NCI-H69 (cell line): ENCODE measurements at places on chromosomes 12 and 14.

DNA sequence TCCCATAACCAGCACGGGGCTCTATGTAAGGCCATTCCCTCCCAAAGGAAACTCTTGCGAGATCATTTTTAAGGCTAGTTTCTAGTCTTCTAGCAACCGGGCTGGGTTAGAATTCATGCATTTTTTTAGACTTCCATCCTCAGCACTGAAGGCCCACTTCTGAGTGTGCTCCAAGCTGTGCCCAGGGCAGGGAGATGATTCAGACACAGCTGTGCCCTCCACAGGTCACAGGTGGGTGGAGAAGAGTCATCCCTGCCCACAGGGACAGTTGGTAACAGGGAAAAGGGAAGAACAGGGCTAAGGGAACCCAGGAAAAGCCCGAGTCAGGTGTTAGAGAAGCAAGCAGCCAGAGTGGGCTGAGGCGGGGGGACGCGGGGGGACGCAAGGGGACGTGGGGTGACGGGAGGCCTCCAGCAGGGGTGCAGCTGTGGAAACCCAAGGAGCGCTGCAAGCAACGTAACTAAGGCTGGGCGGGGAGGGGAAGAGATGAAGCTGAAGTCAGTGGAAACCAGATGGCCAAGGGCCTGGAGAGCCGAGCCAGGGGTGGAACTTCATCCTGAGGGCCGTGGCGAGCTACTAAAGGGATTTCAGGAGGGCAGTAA is 27.2 kb upstream of the PPP2R5C start:
- no peak for DNase-seq

GRCh38 chr14:40694023-40694422 is 912.7 kb upstream of the LRFN5 start:
- no peak for DNase-seq

- no peak for DNase-seq
These were observed 26.8 kb downstream of the FERMT2 start for GRCh38 chr14:52923902-52924575.

GRCh38 chr14:69614592-69614991 is 3.2 kb downstream of the SUSD6 start:
- DNase-seq: no peak

DNA sequence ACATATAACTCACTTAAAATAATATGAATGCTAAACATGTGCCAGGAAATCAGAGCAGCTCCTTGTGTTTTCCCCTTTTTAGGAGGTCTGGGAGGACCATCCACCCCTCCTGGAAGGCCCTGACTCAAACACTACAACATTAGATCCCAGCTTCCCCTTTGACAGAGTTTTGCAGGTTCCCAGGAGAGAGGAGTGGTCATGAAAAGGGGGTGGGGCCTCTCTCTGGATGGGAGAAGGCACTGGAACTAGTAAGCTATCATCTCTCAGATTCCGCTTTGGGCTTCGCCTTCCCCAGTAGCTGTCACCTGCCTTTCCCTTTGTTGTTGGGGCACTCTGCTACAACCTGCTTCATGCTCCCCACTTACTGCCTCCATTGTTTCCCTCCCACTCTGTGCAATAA is 149.2 kb downstream of the ZFP36L1 start:
- DNase-seq: no peak

- peak; percentile 54 for DNase-seq
These were observed 120.1 kb upstream of the MAX start for GRCh38 chr14:65222440-65222858.

DNA sequence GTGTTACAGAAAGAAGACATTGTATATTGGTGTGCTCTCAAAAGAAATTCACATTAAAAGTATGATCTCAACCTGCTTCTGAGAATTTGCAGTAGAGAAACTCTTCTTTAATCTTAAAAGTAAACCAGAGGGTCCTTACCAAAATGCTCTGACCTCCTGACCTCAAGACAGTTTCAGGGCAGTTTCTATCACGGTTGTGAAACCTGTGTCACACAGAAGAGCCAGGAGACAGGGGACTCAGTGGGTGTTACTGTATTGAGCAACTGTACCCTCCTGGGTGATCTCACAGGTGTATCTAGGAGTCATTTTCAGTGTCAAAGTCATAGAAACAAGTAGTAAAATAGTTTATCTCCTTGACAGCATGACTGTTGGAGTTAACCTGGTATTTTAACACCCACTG is 178.0 kb downstream of the GRIP1 start:
- DNase-seq: no peak

- no peak for DNase-seq
These were observed 214.9 kb downstream of the ZFP36L1 start for GRCh38 chr14:68577802-68578541.

DNA sequence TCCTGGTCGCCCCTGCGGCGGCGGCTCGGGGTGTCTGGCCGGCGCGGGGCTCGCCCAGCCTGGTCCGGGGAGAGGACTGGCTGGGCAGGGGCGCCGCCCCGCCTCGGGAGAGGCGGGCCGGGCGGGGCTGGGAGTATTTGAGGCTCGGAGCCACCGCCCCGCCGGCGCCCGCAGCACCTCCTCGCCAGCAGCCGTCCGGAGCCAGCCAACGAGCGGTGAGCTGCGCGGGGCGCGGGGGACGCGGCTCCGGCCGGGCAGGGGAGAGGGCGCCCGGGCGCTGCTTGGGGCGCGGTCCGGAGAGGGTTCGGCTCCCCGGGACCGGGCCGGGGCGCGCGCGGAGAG is at the start of gene LGALS3:
LGALS3 (plus strand) TSS at position 167 of the 342 bp plus-strand sequence. CDS start 8,122 bp downstream, outside the sequence.
- DNase-seq: peak; percentile 62

GRCh38 chr12:127810041-127810440 is 456.9 kb upstream of the TMEM132C start:
- no peak for DNase-seq

- DNase-seq: peak; percentile 74
These were observed 564 bp downstream of the ATXN3 start for GRCh38 chr14:92105893-92106142.

GRCh38 chr12:108126990-108127501 is 2.0 kb upstream of the WSCD2 start:
- DNase-seq: no peak

GRCh38 chr12:96743606-96744005 is 163.5 kb upstream of the NEDD1 start:
- DNase-seq: no peak

GRCh38 chr12:92300777-92301176 is 155.1 kb upstream of the BTG1 start:
- DNase-seq: no peak

- no peak for DNase-seq
These were observed 93.5 kb upstream of the CEP83 start for GRCh38 chr12:94553130-94553519.

- no peak for DNase-seq
These were observed 47.2 kb upstream of the PLEKHG3 start for GRCh38 chr14:64656986-64657385.

- DNase-seq: no peak
These were observed 8.0 kb downstream of the KMT2D start for GRCh38 chr12:49052451-49053208.

- DNase-seq: peak; percentile 98
These were observed at the start of gene KITLG for GRCh38 chr12:88580051-88580871. TSS of gene KITLG (minus strand) at chr12:88580471. CDS start at chr12:88580278, 193 bp downstream.

GRCh38 chr12:15966426-15966825 is 55.3 kb downstream of the DERA start:
- no peak for DNase-seq

DNA sequence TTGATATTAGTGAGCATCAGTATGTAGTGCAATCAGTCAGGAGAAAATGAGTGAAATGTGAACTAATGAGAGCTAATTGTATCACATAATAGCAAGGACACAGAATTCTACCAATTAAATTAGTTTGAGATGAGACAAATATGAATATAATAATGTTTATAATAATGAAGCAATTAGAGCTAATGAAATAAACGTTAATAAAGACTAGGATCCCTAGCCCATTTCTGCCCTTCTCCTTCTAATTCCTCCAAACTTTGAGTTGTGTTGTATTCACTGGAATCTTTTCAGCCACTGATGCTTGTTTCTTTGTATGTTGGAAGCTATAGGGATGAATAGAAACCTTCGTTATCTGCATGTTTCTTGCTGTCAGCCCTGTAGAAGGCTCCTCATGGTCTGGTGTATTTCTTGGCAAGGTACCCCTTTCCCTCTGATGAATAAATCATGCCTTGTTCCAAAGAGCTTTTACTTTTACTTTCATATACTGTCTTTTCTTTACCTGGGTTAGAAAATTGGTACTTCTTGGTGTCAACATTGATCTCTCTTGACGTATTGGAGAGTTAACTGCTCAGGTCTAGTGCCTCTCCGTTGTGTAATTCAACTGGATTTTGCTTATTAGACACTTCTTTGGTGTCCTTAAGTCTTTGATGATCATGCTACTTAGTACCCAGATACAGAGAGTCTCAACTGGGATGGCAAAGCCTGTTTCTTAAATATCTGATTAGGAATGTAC is 154.8 kb downstream of the PTCSC3 start:
- DNase-seq: peak; percentile 75

GRCh38 chr14:64971491-64971942 is 619 bp downstream of the RAB15 start:
- DNase-seq: peak; percentile 58

DNA sequence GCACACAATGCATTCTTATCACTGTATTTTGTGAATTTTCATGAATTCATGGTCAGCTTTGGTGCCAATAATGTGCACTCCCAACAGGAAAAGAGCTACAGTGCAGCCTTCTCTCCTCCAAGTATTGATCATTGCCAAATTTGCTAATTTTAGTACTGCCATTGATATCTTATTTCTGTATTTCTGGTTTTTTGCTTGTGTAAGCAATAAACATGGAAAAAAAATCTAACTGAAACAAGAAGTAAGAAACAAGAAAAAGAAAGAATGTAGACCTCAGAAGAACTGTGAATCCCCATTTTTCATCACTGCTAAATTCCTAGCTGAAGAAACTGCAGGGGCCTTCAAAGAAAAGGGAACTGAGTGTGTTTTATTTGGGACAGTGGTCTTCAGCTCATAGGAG is 161.2 kb downstream of the METTL25 start:
- DNase-seq: no peak

DNA sequence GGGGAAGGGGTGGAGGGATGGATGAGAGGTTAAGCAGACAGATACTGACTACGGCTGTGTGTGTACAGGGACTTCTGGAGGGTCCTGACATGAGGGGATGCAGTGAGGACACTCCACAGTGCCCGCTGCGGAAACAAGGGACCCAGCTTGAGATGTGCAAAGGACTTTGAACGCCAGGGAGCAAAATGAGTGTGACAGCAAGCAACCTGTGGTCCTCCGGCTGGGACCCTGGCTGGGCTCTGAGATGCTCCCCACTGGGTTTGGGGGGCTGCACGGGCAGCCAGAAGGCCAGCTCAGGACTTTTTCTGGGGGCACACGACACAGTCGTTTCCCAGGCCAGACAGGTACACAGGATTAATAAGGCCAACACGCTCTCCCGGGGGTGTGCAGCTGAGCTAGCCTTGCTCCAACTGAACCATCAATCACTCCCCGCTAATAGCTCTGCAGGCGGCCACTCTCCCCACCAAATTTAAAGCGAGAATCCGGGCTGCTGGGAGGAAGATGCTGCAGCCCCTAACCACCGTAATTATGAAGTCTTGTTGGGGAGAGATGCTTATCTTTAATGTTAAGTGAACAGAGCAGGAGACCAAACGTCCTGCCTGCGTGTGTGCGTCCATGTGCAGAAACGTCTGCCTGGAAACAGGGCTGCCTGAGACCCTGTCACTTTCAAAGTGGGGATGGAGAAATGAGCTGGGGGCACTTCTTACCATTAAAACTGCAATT is 51.6 kb upstream of the DLK1 start:
- DNase-seq: peak; percentile 88

- DNase-seq: peak; percentile 67
These were observed 108.8 kb downstream of the RBM19 start for GRCh38 chr12:113857371-113857770.

- no peak for DNase-seq
These were observed 27.2 kb downstream of the FBXO34 start for GRCh38 chr14:55298500-55298822.

GRCh38 chr12:22268973-22269372 is 65.5 kb downstream of the ST8SIA1 start:
- no peak for DNase-seq

GRCh38 chr12:109446869-109447268 is 30.2 kb downstream of the KCTD10 start:
- no peak for DNase-seq

DNA sequence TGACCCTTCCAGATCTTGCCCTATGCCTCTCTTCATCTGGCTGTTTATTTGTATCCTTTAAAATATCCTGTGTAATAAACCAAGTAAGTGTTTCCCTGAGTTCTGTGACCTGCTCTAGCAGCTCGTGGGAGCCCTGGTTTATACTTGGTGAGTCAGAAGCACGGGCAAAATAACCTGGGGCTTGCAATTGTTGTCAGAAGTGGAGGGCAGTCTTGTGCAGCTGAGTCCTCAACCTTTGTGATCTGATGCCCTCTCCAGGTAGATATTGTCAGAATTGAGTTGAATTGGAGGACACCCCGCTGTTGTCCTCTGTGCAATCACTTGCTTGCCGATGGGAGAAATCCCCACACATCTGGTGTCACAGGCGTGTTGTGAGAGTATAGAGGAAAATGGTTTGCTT is 62.5 kb upstream of the PRICKLE1 start:
- peak; percentile 22 for DNase-seq

GRCh38 chr12:11633968-11634367 is 15.5 kb upstream of the ETV6 start:
- DNase-seq: no peak

DNA sequence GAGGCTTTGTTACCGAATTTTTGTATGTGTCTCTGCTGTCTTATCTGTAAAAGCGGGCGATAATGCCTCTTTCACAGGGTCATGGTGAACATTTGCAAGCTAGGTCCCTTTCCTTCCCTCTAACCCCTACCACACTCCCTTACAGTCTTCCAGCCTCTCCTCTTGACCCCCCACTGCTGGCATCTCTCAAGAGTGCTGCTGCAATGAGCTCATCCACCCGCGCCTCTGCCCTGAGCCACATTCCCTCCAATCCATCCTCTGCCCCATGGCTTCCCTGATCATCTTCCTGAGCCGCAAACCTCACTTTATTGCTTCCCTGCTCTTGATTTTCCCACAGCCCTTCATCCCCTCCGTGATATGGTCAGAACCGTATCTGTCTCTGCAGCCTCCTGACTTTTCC is 343.6 kb downstream of the BCL11B start:
- no peak for DNase-seq

DNA sequence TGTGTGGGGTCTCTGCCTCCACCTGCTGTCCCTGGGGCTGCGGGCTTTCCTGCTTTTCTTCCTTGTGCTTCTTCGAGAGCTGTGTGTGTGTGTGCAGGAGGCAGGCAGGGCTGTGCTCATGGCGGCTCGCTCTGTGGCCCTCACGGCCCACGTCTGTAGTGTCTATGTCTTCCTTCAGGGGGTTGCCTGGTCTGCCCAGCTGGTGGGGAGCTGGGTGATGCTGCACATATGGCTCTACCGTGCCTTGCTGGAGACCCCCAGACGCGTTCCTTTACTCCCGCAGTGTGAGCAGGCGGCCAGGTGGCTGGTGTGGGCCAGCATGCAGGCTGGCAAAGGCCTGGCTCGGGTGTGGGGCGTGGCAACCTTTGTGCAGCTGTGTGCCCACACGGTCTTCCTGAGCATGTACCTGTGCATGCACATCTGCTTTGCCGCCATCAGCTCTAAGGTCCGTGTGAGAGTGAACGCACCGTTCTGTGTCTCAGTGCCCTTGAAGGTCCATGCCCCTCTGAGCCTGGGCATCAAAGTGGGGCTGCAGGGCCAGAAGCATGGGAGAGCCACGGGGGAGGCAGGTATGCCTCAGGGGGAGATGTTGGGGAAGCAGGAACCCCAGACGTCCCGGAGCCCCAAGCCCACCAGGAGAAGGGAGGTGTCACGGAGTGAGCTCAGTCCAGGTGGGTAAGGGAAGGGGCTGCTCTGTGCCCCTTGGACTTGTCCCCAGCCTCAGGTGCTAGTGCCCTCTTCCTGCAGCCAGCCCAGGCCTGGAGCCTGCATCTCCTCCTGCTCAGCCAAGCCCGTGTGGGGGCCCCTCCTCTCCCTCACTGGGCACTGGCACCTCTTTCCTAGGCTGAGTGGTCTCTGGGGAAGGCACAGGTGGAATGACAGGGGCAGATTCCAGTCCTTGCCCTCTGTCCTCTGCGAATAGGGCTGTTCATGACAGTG is 26.4 kb downstream of the CLSTN3 start:
- DNase-seq: no peak
